ENCODE measurements at places on chromosomes 5 and 9.

- no peak for DNase-seq
These were observed 596 bp downstream of the ENTREP1 start for GRCh38 chr9:69325409-69326212.

GRCh38 chr9:29214154-29214689 lies 1640.9 kb upstream of the C9orf72 start:
- DNase-seq, result no peak

DNA sequence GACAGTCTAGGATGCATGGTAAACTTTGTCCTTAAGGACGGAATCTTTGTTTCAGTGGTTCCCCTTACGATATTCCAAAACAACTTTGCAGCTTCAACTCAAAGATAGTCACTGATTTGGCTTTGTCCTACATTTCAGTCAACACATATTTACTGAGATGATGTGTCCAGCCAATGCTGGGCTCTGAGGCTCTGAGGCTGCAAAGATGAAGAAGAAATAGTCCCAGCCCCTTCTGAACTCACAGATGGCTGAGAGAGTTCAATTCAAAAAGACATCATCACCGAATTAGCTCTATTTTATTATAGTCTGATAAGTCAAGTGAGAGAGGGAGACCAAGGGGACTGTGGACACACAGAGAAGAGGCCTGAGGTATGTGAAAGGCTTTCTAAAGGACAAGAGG lies 544.0 kb downstream of the ACTL7B start:
- DNase-seq, result no peak

DNA sequence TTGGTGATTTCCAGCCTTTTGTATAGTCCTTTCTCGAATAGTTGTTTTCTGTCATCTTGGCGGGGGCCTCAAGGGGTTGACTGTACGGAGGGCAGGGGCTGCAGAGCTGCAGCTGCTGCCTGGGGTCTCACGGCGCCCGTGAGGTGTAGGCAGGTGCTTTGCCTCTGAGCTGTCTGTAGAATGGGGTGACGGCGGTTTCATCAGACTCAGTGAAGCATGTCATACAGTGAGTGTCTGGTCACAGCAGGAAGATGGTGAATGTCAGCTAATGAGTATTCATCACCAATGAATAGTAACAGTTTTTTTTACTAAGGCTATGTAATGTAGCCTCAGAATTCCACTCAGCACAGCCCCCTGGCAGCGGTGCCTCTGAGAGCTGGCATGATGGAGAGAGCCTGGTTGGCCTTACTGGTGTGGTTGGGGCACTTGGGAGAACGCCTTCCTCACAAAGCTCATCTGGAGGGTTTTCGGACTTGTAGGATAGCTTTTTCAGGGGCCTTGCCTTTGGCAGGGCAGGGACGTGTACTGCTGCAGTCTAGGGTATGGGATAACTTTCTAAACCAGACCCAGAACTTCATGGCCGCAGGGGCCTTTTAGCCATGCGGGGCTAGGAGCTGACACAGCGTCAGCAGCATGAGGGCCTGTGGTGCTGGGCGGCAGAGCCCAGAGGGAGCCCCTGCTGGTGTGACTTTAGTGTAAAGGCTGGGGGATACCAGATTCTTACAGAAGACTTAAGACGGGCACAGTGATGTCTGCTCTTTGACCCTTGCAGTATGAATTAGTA lies 15.0 kb downstream of the TENT4A start:
- DNase-seq, result no peak

- DNase-seq, result no peak
These were observed 47.8 kb downstream of the PLK2 start for GRCh38 chr5:58412081-58412480.

GRCh38 chr5:78577071-78577807 lies 71.3 kb downstream of the LHFPL2 start:
- no peak for DNase-seq

DNA sequence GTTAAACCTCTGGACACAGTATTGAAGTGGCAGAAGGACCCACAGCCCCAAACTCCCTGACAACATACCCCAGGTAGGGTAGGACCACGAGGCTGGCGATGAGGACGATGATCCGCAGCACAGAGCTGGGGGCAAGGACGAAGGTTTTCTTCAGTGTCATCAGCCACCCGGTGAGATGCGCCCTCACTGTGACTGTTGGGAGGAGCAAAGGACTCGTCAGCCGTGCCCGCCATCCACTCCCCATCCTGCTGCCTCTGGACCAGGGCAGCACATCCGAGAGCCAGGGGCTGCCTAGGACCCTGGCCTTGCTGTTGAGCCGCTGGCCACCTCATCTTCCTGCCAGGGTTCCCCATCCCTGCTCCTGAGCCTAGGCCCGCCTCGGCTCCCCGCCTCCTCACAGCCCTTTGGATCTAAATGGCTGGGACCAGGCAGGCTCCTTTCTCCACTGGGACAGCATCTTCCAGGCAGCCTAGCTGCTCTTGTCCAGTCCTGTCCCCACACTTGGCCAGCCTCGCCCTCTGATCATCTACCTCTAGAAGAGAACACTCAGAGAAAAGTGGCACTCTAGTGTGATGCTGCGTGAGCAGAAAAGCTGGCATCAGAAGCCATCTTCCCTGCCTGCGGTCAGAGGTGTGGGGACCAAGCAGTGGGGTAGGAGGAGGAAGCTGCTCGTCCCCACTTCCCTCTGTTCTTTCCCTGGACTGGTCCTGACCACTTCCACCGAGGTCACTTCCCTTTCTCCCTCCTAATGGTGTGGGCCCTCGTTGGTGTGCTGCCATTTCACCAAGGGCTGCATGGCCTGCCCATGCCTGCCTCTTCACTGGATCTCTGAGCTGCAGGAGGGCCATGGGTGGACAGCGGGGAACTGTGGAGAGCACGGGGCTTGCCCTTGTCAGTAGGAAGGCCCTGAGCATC lies 49.2 kb downstream of the OTULIN start:
- no peak for DNase-seq

DNA sequence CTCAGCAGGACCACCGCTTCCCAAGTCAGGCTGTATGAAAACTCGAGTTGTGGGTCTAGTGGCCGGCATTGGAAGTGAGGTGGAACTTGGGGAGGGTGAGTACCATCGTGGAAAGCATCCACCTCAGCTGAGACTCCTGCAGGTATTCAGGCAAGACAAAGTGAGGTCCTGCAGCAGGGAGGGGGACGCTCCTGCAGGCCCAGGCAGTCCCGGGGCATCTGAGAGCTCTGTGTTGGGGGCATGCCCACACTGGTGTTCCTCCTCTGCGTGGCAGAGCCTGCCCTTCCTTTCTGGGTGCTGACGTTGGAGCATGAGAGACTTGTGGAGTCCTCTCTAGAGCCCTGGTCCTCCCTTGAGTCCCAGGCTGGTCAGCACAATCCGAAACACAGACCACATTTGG lies 187.7 kb downstream of the CACNA1B start:
- DNase-seq, result no peak

DNA sequence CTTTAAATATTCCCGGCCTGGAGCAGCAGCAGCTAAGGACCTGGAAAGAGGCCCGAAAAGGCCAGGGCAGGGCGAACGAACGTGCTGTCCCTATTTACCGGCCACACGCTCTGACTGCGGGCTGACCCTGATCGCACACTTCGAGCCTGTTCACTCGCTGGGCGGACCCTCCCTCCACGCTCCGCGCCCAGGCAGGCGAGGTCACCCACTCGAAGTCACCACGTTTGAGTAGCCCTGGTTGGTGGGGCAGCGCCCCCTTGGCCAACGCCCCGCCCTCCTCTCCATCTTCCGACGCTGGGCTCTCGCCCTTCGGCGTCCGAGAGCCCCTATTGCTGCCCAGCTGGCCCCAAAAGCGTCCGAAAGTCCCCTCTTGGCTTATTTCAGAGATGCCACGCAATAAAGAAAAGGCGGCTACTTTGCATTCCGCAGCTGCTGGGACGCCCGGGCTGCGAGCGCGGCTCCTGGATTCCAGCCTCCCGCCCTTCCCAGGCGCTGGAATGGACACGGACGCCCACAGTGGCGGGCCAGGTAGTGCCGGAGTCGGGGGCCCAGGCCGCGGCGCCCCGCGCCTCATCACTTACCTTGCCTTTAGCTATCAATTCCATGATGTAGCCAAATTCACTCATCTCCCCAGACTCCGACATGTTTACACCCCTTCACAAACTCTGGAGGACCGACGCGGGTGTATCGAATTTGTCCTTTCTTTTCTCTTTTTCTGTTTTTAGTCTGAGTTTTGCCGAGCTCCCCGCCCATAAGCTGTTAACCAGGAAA lies 9.9 kb upstream of the TRIM36 start:
- no peak for DNase-seq

DNA sequence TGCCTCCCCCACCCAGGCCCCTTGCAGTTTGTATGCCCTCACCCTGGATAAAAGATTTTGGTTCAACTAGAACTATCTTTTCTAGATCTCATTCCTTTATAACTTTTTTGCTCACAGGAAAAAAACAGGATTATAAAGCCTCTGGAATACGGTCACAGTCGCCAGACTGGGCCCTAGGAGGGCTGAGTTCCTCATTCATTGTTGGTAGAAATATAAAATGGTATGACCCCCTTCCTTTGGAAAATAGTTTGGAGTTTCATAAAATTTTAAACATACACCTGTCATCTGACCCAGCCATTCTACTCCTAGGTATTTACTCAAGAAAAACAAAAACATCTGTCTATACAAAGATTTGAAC lies 82.1 kb downstream of the HSD17B3 start:
- no peak for DNase-seq

- DNase-seq, result no peak
These were observed 1040.3 kb downstream of the TLE1 start for GRCh38 chr9:80649001-80649420.

- DNase-seq, result no peak
These were observed 206.0 kb downstream of the SGCD start for GRCh38 chr5:156532921-156533320.

GRCh38 chr9:121861501-121862180 lies 210.2 kb downstream of the DAB2IP start:
- no peak for DNase-seq

- no peak for DNase-seq
These were observed 20.7 kb downstream of the NLN start for GRCh38 chr5:65742565-65743231.

- no peak for DNase-seq
These were observed 116.6 kb downstream of the NMUR2 start for GRCh38 chr5:152288499-152288898.

DNA sequence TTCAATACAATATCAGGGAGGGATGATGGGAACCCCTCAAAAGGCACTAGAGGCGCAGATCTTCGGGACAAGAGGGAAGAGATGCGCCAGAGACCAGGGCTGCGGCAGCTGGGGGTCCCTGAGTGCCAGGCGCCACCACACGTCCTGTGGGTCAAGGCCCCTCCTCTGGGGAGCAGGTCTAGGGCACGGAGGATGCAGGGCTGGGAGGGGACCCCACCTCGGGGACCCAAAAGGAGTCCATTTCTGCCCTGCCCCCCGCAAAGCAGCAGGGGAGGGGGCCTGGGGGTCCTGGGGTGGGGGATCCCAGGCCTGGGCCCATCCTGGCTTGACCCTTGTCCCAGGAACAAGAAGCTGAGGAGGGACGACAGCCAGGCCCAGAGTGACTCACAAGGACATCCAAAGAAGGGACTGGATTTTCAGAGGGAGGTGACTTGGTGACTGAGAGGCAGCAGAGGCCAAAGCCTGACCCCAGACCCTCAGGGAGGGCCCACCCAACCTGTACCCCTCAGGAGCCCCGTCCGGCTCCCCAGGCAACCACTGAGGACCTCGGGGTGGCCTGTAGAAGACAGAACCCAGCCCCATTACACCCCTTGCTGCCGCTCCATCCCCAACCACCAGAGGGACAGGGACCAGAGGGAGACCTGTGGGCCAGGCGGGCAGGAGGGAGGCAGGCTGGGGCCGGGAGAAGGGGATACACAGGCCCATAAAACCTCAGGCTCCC lies 54.2 kb downstream of the LRSAM1 start:
- no peak for DNase-seq

DNA sequence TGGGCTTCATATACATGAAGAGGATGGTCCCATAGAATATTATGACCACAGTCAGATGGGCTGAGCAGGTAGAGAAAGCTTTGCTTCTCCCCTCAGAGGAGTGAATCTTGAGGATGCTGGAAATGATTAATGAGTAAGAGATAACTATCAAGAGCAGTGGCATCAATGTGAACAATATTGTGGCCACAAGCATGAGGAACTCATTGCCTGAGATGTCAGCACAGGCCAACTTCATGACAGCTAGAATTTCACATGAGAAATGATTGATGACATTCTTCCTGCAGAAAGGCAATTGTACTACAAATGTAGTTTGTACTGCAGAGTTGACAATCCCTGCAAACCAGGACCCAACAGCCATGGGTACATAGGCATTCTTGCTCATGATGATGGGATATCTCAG lies 586 bp downstream of the OR13C9 start:
- DNase-seq, result no peak

DNA sequence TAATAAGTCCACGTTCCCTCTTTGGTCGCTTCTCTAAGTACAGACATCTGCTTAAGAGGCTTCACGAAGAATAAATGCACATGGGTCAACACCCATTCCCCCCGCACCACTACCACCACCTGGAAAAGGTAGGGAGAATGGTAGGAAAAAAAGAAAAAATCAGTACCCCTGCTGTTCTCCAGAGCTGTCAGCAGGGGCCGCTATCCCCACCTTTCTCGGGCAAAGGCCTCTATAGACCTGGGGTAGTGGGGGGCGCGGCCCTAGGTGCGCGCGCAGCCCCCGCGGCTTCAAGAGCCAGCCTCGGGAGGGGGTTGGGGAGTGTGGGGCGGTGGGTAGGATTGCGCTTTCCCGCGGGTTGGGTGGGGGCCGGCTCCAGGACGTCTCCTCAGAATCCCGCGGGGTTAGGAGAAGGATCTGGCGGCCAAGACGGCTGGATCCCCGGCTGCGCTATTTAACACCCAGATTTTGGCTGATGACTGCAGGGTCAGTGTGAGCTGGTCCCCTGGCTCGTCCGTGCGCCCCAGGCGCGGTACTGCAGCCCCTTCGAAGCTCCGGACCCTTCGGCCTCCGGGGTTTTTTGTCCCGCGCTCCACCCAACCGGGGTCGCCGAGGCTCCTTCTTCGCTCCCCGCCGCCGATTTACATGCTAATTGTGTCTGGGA lies 1.6 kb upstream of the SEMA6A start:
- no peak for DNase-seq

DNA sequence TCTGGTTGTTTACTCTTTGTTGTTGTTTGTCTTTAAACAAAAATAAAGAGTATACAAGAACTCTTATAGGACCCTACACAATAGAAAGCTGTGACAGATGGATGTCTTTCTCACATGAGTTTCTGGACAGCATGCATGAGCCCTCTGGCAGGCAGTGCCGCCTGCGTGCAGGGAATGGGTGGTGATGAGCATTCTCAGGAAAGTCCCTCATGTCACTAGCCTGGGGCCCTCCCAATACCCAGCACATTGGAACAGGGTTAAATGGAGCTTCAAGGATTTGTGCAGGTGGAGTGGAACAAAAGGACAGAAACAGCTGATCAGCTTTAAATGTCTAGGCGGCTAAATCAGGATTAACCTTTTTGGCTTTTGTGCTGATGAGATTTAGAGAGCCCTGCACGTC lies 181.0 kb upstream of the CD180 start:
- DNase-seq, result no peak
